Stimulated activated CD8-positive, alpha-beta memory T cell treated with anti-CD3 and anti-CD28 coated beads, Interleukin-7, amount 100 ng/mL, for 48 hours (primary cell): ENCODE measurements at places on chromosomes 13 and 19.

GRCh38 chr13:113084943-113085540, 20.5 kb upstream of the F7 start:
- DNase-seq = no peak

DNA sequence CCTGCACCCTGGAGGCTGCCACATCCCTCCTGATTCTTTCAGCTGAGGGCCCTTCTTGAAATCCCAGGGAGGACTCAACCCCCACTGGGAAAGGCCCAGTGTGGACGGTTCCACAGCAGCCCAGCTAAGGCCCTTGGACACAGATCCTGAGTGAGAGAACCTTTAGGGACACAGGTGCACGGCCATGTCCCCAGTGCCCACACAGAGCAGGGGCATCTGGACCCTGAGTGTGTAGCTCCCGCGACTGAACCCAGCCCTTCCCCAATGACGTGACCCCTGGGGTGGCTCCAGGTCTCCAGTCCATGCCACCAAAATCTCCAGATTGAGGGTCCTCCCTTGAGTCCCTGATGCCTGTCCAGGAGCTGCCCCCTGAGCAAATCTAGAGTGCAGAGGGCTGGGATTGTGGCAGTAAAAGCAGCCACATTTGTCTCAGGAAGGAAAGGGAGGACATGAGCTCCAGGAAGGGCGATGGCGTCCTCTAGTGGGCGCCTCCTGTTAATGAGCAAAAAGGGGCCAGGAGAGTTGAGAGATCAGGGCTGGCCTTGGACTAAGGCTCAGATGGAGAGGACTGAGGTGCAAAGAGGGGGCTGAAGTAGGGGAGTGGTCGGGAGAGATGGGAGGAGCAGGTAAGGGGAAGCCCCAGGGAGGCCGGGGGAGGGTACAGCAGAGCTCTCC, 6.9 kb upstream of the CEACAM5 start:
- no peak for DNase-seq

- no peak for DNase-seq
Observed at GRCh38 chr13:25778365-25778764, 273.5 kb downstream of the SHISA2 start.

- no peak for DNase-seq
Observed at GRCh38 chr19:37329686-37330085, 41.2 kb upstream of the ZNF527 start.

- DNase-seq = no peak
Observed at GRCh38 chr13:99417201-99418102, 83.8 kb upstream of the TM9SF2 start.

DNA sequence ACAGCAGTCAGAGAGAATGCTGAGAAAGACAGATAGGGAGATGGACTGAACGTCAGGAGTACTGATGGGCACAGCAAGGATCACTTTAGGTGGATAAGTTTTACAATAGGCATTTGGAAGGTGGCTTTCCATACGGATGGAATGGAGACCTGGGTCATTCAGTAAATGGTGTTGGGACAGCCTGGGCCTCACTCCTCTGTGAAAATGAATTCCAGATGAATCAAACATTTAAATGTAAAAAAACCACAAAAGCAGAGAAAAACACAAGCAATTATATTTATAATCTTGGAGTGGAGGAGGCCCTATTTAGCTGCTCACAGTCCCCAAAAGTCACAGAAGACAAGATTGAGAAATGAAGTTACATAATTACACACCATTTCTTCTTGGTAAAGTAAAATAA, 4.7 kb downstream of the IL17D start:
- DNase-seq = no peak

GRCh38 chr19:56840451-56841192, at the start of the genes PEG3 and ZIM2:
PEG3 (minus strand) TSS chr19:56840726; CDS start chr19:56824655, 16,071 bp downstream.
ZIM2 (minus strand) TSS chr19:56840726; CDS start chr19:56824277, 16,449 bp downstream.
- no peak for DNase-seq

- DNase-seq = no peak
Observed at GRCh38 chr13:99289674-99290337, 17.4 kb downstream of the GPR183 start.

- no peak for DNase-seq
Observed at GRCh38 chr13:38950987-38951386, 39.6 kb downstream of the STOML3 start.

DNA sequence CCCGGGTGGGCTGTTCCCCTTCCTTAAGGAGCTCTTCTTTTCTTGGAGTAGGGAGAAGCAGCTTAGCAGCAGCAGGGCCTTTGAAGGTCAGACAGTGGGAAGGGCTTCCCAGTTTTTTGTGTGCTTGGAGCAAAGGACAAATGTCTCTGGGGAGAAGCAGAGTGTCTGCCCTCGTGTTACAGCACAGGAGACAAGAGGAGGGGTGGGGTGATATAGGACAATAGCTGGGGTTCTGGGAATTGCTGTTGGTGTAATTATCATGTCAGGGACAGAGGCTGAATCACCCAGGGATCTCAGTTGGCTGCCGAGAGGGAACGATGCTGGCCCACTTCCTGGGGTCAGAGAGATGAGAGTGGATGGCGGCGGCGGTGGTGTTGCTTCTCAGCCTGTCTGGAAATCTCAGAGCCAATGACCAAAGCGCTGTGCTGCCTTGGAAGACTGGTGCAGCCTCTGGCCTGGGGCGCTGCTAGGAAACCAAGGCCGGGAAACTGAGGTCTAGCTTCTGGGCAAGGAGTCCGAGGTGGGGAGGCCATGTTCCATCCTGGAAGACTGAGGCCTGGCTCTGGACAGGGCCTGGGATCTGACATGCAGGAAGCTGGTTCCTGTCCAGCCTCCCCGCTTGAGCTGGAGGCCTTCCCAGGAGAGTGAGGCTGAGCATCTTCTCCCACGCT, 1.2 kb downstream of the INAFM1 start:
- DNase-seq = no peak

- DNase-seq = no peak
Observed at GRCh38 chr13:30565658-30566057, 52.1 kb upstream of the USPL1 start.

- no peak for DNase-seq
Observed at GRCh38 chr13:24181991-24182702, 21.6 kb downstream of the SPATA13 start.

GRCh38 chr13:109918179-109918711, 131.9 kb upstream of the IRS2 start:
- DNase-seq = no peak
